ENCODE measurements at places on chromosomes 5 and 9.

DNA sequence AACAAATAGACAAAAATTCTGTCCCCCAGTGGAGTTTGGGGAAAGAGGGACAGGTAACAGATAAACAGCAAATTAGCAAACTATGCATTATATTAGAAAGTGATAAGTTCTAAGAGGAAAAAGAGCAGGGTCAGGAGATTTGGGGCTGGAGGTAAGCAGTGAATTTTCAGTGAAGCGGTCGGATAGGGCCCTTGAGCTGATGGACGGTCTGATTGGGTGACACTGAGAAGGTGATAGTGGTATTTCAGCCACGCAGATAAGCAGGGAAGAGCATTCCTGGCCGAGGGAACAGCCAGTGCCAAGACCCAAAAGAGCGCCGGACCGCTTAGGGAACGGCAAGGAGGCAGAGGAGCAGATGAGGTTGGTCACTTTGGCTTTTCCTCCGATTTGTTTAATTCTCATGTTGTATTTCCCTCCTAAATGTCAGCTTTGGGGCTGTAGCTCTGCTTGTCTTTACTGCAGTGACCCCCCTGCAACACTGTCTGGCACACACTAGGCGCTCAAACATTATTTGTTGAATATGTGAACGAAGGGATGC, 1.1 kb upstream of the PTPN3 start:
- no peak for DNase-seq

DNA sequence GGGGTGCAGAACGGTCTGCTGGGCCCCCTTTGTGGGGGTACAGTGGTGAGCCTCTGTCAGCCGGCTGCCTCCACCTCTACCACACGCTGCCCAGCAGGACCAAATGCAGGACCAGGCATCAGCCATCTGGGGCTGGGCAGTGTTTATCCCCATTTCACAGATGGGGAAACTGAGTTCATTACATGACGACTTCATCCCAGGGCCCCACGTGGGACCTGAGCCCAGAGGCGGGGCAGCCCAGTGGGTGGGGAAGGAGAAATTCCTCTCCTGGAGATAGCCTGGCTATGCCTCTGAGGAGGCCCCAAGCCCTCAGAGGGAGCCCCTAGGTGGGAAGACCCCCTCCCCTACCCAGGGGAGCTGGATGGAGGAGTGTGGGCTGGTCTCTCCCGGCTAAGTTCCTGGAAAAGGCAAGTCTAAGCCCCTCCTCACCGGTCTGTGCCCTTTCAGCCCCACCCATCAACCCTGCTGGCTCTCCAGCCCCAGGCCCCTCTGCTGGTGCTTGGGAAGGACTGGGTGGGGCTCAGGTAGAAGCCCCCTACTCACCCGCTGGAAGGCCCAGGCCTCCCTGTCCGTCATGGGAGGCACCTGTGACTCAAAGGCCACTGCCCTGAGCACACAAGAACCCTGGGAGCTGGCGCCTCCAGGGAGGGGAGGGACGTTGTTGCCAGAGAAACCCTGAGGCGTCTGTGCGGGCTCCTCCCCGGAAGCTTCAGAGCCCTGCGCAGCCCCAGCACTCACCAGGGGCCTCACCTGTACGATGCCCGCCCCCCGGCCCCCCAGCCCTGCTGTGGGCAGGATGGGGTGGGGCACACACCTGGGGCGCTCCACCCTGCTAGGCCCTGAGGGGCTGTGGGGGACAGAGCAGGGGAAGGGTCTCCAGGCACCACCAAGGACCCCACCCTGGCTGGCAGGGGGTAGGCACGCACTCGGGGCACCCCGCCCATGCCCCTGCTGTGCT, 7.4 kb upstream of the CCDC187 start:
- DNase-seq = no peak

DNA sequence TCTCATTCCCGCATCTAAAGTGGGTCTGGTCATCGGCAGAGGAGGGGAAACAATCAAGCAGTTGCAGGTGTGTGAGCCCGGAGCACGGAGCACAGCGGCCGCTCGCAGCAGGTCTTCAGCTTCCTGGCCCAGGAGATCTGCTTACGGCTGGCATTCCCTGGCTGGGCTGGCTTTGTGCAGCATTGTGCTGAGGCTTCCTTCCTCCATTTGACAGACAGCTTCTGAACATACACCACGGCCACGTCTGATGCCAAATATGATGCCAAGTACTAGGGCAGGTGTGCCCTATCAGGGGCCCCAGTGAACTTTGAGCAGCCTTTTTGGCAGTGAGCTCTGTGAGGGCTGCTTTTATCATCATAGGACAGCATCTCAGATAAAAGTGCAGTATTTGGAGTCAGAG, 37.1 kb downstream of the FUBP3 start:
- no peak for DNase-seq

DNA sequence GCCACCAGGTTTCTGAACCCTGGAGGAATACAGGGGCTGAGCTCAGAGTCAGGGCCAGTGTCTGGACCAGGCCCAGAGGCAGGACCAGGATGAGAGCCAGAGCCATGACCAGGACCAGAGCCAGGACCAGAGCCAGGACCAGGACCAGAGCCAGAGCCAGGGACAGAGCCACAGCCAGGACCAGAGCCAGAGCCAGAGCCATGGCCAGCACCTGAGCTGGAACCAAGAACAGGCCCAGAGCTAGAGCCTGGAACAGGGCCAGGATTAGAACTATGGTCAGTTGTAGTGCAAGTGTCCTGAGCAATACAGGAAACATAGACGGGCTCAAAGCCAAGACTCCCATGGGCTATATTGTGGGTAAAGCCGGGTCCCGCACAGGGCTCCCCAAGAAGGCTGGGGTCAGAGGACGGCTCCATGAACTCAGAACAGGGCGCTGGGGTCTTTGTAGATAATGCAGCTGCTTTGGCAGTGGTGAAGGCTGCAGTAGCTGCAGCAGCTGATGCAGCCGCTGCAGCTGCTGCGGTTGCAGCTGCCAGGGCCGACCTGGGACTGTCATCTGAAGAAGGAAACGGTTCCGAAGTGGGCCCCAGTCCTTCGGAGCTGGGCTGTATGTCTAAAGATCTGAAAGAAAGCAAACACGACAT, 559 bp downstream of the SPAG8 start:
- DNase-seq = no peak

DNA sequence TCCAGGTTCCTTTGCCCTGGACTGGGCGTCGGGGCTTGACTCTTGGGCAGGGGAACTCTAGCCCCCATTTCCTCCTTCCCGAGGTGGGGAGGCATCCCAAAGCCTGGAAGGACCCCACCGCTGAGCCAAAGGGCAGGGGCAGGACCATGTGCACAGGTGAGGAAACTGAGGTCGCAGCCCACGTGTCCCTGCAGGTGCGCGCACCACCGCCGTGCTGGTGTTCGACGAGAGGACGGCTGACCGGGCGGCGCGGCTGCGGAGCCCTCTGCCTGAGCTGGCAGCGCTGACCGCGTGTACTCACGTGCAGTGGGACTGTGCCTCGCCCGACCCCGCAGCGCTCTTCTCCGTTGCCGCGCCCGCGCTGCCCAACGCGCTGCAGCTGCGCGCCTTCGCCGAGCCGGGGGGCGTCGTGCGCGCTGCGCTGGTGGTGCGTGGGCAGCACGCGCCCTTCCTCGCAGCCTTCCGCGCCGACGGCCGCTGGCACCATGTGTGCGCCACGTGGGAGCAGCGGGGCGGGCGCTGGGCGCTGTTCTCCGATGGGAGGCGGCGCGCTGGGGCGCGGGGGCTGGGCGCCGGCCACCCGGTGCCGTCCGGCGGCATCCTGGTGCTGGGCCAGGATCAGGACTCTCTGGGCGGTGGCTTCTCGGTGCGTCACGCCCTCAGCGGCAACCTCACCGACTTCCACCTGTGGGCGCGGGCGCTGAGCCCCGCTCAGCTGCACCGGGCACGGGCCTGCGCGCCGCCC, 2.8 kb downstream of the ADGRD2 start:
- no peak for DNase-seq

- no peak for DNase-seq
These were observed 26.4 kb downstream of the ARHGEF28 start for GRCh38 chr5:73652391-73652790.

DNA sequence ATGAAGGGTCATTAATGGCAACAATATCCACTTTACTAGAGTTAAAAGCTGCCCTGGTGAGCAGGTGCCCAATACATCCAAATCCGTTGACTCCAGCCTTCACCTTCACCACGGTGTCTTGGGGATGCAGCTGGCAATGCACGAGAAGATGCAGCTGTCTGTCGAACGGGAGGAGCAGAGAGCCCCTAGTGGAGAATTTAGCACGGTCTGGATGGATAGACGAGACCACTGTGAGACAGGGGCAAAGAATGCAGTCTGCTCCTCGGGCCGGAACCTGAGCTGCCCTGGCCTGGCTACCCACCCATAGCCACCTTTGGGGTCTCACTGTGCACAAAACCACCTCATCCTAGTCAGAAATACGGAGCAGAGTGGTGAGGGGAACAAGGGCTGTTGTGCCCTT, 35.1 kb downstream of the ADRA1B start:
- DNase-seq = no peak

DNA sequence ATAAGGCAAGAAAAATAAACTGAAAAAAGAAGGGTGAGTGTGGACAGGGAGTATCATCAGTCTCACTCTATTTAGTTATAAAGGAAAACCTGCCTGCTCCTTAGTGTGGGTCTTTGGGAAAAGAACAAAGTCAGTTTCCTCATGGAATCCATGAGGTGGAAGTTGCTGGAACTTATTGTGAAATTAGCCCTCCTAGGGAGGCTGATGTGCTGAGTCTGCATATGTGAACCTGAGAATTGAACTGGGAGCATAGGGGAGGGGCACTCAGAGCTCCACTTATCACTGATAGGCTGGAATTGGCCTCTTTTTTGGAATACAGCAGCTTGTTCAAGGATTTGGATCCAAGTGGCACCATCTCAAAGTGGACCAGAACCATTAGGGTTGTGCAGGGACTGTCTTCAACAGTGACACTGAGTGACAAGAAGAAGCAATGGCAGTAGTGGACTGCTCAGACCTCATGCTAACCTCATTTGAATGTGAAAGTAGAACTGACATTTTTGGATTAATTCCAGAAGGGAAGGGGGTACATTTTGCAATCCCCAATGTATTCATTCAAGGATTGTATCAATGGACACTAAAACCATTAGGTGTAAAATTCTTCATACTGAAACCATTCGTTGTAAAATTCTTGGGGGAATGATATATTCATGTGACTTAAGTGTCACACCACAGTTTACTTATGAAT, 103.6 kb upstream of the KLF9 start:
- no peak for DNase-seq

DNA sequence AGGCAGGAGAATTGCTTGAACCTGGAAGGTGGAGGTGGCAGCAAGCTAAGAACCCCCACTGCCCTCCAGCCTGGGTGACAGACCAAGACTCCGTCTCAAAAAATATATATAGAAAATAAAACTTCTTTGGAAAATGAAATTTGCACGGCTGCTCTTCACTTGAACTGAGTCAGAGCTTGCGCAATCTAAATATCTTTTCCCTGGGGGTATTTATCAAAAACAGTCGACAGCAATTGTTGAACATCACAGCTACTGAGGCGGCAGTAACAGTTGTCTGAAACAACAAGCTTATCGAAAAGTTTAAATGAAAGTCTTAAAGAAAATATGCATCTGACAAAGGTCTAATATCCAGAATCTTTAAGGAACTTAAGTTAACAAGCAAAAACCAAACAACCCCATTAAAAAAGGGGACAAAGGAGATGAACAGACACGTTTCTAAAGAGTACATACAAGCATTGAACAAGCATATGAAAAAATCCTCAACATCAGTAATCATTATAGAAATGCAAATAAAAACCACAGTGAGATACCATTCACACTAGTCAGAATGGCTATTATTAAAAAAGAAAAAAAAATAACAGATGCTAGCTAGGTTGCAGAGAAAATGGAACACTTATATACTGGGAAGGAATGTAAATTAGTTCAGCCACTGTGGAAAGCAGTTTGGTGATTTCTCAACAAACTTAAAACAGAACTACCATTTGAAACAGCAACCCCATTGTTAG, 153.6 kb upstream of the CDH9 start:
- no peak for DNase-seq

DNA sequence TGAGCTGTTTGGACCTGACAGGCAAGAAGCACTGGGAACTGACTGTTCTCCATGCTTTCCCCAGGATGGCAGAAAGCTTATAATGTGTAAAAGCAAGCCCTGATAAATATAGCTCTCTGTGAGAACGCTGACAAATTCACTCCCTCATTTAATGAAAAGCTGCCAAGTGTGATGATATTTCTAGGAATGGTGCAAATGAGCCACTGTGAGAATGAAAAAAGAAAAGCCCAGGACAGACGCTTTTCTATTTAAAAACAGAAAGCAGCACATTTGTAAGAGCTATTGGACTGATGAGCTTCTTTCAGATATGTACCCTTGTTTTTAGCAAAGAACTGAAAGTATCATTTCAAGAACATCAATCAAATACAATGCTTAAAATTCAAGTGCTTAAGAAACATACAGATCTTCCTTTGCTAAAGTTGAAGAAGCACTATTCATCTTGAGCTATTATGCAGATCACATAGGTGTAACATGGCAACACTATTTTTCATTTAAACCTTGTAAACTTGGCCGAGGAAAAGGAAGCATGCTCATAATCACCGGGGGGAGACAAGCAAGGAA, 842.6 kb upstream of the ACO1 start:
- no peak for DNase-seq

Data from activated CD8-positive, alpha-beta memory T cell treated with anti-CD3 and anti-CD28 coated beads for 48 hours (primary cell).